ENCODE measurements at places on chromosomes 6 and 20.

DNA sequence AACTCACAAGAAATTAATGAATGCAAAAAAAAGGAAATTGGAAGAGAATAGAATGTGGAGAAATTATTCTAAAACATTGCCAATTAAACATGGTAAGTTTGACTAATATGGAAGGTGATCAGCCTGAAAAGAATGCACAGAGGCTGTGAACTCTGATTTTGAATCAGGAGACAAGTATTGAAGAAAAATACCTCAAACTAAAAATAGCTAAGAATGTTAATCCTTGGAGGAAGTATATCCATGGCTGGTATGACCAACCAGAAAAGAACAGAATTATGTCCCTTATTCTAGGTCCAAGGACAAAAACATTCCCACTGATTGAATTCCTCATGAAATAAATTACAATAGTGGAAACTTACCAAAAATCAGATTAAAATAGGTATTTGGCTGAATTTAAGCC, 7.3 kb upstream of the RIMS1 start:
- DNase-seq = no peak

GRCh38 chr6:35357677-35358076, 15.3 kb downstream of the PPARD start:
- no peak for DNase-seq

DNA sequence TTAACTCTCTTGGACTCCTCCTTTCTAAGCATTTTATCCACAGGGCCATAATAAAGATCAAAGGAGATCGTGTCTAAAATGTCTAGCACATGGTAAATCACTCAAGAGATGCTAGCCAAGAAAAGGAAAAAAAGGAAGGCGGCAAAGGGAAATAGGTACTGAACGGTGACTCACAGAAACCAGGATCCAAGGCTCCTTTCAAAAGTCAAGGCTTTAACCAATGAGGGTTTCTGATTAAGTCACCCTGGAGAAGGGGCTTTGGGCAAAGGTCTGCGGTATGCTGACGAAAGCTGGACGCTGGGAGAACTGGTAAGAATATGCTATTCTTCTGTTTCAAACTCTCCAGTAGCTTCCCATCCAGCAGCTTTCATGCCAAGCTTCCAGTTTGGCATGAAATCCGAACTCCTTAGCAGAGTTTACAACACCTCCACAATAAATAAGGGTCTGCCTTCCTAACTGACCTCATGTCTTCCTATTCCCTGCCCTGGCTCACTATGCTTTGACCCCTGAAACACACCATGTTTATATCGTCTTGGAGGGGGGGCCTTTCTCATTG, 1.0 kb downstream of the TOMM34 start:
- DNase-seq = no peak

- no peak for DNase-seq
Observed at GRCh38 chr6:147103694-147104093, 100.5 kb upstream of the STXBP5 start.

DNA sequence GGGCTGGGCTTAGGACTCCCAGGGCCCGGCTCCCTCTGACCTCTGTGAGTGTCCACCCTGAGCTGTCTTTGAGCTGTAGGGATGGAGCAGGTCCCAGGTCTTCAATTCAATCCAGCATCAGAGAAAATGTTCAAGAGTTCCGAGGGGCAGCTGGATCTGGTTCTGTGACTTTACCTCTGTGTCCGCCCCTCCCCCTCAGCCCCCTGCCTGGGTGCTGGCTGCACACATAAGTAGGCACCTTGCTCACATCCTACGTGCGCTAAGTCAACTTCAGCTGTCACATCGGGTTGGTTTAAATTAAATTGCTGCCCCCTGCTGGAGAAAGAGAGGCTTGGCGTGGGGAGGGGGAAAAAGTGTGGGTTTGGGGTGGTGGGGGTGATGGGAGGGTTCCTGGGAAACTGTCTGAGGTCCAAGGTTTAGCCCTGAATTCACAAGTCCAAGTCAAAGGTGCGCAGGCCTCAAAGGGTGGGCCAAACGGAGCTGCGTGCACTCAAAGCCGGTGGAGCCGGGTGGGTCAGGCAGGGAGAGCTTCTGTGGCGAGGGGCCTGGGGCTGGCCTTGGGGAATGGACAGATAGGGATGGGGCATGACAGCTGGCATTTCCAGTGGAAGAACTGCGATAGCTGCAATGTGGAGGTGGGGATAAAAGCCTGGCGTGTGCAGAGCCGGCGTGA, 3.0 kb downstream of the WFDC5 start:
- peak; percentile 9 for DNase-seq

GRCh38 chr20:40628877-40629276, 60.2 kb downstream of the MAFB start:
- no peak for DNase-seq

- no peak for DNase-seq
Observed at GRCh38 chr6:149729824-149730223, 11.9 kb upstream of the LATS1 start.

- no peak for DNase-seq
Observed at GRCh38 chr6:16217156-16217721, 21.1 kb upstream of the GMPR start.

GRCh38 chr6:38796006-38796405, 80.9 kb downstream of the DNAH8 start:
- no peak for DNase-seq

GRCh38 chr20:58224974-58225373, 3.5 kb downstream of the ANKRD60 start:
- DNase-seq = no peak

GRCh38 chr6:44415873-44416502, 28.5 kb downstream of the CDC5L start:
- DNase-seq = no peak
